ENCODE measurements at places on chromosomes 13 and 19.

- no peak for DNase-seq
Observed at GRCh38 chr13:90302107-90302506, 1045.4 kb upstream of the MIR17HG start.

DNA sequence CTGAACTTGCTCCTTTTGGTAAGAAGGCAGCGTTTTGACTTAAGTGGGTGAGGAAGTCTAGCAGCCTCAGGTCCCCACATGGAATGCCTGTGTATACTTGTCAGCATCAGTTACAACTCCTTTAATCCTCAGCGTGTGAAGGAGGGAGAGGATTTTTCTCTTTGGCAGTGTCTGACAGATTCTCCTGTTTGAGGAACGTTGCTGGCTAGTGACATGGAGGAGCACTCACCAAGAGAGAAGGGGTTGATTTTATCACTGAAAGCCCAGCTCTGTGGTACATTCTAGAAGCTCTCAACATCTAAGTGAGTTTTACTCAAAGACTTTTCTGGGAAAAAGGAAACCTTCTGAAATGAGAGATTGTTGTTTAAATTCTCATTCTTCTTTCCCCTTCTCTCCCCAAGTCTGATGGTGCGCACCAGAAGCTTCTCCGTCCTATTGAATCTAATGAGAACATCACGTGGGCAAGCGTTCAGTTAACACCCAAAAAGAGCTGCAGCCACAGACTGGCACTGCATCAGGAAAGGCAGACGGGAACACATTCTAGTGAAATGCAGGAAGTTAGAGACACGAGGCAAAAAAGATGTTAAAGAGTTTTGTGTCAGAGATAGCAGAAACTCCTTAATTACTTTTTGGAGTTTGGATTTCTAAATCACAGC, 58.2 kb downstream of the GJA3 start:
- DNase-seq = no peak

DNA sequence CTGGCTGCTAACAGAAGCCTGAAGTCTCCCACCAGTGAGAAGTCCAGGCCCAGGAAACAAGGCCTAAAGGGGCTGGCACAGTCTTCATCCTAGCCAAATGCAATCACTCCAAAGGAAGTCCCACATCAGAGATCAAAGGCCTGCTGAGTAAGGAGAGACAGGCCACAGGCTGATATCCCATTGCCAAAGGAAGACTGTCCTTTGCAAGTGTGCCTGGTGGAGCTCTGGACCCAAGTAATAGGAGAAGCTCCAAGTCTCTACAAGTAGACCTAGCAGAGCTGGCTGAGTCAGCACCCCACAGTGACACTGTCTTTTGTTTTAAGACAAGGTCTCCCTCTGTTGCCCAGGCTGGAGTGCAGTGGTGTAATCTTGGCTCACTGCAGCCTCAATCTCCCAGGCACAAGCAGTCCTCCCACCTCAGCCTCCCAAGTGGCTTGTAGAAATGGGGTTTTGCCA, 4.5 kb downstream of the DBP start:
- no peak for DNase-seq

- DNase-seq = no peak
Observed at GRCh38 chr13:46179969-46180763, 1.8 kb downstream of the LCP1 start.

GRCh38 chr19:49475995-49476880, 2.2 kb downstream of the FLT3LG start:
- DNase-seq = no peak

GRCh38 chr13:107069108-107069776, 501.3 kb upstream of the ARGLU1 start:
- no peak for DNase-seq

DNA sequence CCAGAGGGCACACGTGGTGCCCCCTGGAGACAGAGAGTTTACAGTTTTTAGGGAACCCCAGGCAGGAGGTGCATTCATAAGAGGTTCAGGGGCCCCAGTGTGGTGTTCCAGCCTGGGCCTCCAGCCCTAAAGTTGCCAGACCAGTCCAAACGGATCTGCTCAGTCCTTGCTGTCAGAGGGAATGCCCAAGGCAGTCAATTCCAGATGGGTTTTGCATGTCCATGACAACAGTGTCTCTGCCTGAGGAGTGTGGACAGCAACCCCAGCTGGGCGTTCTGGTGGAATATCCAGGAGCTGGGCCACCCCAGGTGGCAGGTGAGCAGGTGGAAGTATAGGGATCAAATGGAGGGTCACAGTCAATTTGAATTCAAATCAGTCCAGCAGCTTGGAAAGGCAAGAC, 25.3 kb downstream of the FBXO27 start:
- DNase-seq = no peak

DNA sequence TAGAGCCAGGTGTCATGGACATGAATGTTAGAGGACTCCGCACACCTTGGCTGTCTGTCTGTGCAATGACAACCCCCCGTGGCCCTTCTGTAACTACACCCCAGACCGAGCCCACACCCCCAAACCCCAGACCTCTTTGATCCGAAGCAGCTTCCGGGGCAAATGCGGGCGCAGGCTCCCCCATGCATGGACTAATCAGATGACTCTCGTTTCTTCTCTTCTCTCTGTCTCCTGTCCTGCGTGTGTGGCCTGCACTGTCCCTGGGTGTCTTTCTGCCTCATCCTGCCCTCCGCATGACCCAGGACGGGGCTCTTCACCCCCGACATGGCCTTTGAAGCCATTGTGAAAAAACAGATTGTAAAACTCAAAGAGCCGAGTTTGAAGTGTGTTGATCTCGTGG, 38.9 kb downstream of the TMED1 start:
- DNase-seq = no peak

GRCh38 chr13:76387566-76387965, 498.6 kb downstream of the KCTD12 start:
- no peak for DNase-seq

- no peak for DNase-seq
Observed at GRCh38 chr13:46996316-46997030, 99.6 kb upstream of the HTR2A start.

- DNase-seq = no peak
Observed at GRCh38 chr13:77291774-77292173, 35.1 kb downstream of the MYCBP2 start.

GRCh38 chr13:67860315-67860714, 630.2 kb upstream of the PCDH9 start:
- no peak for DNase-seq

GRCh38 chr19:1171755-1172352, 2.2 kb downstream of the SBNO2 start:
- no peak for DNase-seq

DNA sequence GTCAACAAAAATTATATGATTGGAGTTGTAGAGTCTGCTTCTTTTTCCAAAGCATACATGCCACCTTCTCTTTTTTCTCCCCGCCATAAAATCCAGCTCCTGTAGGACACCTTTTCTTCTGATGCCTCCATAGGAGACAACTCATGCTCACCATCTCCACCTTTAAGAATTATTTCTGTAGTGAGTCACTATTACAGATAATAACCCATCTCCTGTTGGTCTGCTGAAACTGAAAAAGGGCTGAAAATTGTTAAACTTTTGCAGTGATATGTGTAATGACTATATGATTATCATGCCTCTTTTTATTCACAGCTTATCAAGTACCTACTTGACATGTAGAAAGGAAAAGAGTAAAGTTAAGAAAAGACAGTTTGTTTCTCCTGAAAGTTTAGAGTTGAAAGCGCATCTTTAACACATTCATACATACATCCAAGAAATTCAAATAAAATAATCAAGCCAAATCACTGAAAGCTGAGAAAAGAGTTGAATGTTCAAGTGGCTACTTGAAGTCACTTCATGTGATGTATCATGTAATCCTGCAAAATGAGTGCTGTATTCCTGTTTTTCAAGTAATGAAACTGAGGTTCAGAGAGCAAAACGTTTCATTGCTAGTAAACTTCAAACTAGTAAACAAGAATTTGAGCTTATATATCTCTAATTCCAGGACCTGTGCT, 35.5 kb upstream of the LPAR6 start:
- no peak for DNase-seq

GRCh38 chr13:73810647-73811046, 323.6 kb downstream of the KLF12 start:
- no peak for DNase-seq

DNA sequence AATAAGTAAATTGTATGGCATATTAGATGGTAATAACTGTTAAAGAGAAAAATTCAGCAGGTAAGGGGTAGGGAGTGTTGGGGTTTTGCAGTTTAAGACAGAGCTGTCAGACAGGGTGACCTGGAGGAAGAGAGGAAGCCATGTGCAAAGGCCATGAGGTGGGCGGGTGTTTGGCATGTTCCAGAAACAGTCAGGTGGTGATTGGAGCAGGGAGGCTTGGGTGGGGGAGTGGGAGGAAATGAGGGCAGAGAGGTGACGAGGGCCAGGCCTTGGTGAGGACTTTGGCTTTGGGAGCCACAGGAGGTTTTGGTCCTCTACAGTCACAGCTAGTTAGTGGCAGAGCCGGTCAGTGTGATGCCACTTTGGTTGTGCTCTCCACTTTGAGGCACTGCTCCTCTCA, 20.1 kb downstream of the RYR1 start:
- no peak for DNase-seq

DNA sequence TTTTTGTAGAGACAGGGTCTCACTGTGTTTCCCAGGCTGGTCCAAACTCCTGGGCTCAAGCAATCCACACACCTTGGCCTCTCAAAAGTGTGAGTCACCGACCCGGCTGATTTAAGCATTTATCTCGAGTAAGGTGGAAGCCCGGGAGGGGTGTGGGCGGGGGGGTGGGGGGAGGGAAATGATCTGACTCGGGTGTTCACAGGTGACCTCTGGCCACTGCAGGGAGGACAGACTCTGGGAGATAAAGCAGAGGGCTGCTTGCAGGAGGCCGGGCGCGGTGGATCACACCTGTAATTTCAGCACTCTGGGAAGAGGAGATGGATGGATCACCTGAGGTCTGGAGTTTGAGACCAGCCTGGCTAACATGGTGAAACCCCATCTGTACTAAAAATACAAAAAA, 7.9 kb downstream of the DENND1C start:
- no peak for DNase-seq

GRCh38 chr19:3386447-3387234, 20.3 kb downstream of the NFIC start:
- no peak for DNase-seq

GRCh38 chr19:31338069-31338776, 11.0 kb downstream of the TSHZ3 start:
- no peak for DNase-seq

DNA sequence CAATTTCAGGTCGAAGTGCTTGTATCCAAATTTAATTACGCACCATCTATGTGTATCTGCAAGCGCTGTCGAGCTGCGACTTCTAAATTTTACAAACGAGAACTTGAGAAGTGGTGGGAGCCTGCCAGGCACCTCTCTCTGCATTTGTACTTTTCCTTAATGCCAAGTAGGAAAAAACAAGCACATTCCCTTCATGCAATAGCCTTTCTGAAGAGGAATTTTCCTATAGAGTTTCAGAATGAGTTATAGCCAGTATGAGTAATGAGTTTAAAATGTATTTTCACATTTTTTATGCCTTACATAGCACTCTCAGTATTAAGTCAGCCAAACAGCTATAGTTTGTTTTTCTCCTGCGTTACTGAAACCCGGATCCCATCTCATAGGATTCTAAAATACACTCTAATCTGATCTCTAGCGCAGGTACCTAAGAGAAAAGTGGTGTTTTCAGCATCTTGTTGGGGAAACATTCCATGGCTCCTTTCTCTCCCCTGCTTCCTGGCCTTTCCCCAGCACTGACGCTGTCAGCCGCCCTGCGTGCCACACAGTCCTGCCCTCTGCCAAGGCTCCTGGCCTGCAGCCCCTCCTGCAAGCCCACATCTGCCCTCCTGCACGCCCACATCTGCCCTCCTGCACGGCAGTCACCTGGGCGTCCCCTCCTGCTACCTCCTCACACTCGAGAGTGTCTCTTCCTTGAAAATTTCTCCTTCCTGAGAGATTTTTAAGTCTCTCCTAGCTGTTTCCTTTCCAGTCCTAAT, 526.9 kb downstream of the MYO16 start:
- peak; percentile 56 for DNase-seq

- DNase-seq = no peak
Observed at GRCh38 chr19:48900477-48901406, 630 bp downstream of the NUCB1 start.

- no peak for DNase-seq
Observed at GRCh38 chr19:16591803-16592556, 19.8 kb upstream of the SLC35E1 start.

- no peak for DNase-seq
Observed at GRCh38 chr13:77274126-77274525, 52.8 kb downstream of the MYCBP2 start.

- DNase-seq = no peak
Observed at GRCh38 chr13:79307866-79308298, 98.2 kb downstream of the RBM26 start.

GRCh38 chr13:87777387-87777786, 106.2 kb downstream of the SLITRK5 start:
- no peak for DNase-seq

GRCh38 chr13:71605744-71606143, 261.3 kb downstream of the DACH1 start:
- no peak for DNase-seq

DNA sequence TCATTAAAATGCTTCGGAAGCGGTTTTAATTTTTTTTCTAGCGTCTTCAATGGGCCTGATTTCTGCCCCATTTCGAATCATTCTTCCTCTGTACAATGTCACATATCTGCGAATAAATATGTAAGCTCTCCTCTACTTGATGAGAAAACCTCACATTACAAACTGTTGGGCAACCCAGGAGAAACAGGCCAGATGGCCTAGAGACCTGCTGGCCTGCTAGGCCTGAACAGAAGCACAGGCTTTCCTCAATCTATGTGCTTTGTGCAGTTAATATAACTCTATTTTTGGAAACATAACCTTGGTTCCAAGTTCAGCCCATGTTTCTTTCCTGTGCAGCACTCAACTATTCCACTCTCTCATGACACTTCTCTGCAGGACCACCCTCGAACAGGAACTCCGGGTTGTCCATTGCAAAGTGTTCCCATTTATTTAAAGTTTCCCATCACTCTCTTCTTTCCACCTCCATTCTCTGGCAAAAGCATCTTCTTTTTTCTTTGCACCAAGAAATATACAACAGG, 42.0 kb downstream of the DCLK1 start:
- no peak for DNase-seq

DNA sequence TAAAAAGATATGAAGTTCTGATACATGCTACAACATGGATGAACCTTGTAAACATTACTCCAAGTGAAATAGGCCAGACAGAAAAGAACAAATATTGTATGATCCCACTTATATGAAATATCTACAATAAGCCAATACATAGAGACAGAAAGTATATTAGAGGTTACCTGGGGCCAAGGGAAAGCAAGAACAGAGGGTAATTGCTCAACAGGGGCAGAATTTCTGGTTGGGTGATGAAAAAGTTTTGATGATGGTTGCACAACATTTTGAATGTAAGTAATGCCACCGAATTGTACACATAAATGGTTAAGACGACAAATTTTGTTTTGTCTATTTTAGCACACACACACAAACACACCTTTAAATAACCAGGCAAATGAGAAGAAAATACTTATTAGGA, 268.4 kb downstream of the FOXO1 start:
- no peak for DNase-seq

Measured in amniotic stem cell (primary cell).